ENCODE measurements at places on chromosomes 7 and 10.

DNA sequence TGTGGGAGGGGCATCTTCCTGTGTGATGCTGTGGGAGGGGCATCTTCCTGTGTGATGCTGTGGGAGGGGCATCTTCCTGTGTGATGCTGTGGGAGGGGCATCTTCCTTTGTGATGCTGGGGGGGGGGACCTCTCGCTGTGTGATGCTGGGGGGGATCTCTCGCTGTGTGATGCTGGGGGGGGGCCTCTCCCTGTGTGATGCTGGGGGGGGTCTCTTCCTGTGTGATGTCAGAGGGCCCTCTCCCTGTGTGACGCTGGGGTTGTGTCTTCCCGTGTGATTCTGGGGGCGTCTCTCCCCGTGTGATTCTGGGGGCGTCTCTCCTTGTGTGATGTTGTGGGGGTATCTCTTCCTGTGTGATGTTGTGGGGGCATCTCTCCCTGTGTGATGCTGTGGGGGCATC lies 27.9 kb upstream of the DPYSL4 start:
- DNase-seq, result no peak

GRCh38 chr7:41059796-41060195 lies 643.1 kb downstream of the INHBA start:
- DNase-seq, result no peak

DNA sequence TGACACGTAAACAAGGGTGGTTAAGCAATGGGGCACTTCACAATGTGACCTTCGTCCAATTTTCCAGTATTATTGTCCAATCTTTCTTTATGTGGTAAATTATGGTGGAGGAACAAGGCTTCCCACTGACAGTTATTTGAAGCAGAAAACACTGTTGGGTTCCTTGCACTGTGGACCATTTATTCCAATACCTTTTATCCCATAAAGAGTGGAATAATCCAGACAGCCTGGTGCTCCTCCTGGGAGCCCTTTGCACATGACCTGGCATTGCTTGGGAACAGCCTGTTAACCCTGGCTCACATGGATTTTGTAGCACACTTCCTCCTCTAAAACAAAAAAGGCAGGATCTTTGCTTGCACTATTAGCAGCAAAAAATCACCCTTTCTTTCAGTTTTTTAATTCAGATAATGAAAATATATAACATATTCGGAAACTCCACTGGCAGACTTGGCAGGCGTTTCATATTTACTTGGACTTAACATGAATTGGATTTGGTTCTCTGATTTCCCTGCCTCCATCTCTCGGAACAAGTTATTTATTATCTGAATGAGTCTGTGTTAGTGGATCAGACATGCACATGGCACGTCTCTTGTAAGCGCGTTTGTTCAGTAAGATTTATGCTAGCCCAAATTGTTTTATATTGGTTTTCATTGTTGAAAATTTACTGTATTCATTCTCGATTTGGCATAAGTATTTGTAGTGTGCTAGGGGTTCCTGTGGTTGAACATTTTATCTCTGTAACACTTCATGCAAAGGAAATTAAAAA lies 59.3 kb downstream of the BMPER start:
- no peak for DNase-seq

- no peak for DNase-seq
Observed at GRCh38 chr10:15244635-15245197, 76.2 kb upstream of the NMT2 start.

DNA sequence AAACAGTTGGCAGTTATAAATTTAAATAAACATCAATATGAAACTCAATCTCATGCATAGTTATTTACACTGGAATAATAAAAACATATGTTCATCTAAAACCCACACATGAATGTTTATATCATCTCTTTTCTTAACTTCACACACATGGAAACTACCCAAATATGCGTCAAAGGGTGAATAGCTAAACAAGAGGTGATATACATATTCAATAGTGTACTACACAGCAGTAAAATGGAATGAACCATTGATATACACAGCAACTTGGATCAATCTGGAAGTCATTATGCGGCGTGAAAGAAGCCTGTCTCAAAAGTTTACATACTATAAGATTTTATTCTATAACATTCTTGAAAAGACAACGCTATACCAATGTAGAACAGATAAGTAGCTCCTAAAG lies 282.5 kb upstream of the POM121L12 start:
- no peak for DNase-seq

GRCh38 chr10:102927311-102928010 lies 9.4 kb downstream of the CNNM2 start:
- DNase-seq, result no peak

DNA sequence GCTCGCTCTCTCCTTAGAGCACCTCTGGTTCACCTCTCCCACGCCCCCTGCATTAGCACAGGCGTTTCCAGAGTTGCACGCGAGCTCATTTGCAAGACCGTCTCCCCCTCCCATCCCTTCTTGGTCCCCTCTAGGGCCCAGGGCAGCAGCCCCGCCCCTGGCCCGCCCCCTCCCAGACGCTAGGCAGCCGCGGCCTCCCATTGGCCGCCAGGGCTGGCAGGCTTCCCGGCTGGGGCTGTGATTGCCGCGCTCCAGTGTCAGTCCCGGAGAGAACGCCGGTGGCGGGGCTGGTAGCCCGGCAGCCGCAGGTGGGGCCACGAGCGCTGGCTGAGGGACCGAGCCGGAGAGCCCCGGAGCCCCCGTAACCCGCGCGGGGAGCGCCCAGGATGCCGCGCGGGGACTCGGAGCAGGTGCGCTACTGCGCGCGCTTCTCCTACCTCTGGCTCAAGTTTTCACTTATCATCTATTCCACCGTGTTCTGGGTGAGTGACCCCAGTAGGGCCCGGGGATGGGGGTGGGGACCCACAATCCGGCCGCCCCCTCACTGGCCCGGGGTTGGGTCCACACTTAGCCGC lies at the start of gene TSPAN15:
TSPAN15 (plus strand) TSS at position 257 of the 575 bp plus-strand sequence; CDS start at position 387, 130 bp downstream.
- peak; percentile 38 for DNase-seq

DNA sequence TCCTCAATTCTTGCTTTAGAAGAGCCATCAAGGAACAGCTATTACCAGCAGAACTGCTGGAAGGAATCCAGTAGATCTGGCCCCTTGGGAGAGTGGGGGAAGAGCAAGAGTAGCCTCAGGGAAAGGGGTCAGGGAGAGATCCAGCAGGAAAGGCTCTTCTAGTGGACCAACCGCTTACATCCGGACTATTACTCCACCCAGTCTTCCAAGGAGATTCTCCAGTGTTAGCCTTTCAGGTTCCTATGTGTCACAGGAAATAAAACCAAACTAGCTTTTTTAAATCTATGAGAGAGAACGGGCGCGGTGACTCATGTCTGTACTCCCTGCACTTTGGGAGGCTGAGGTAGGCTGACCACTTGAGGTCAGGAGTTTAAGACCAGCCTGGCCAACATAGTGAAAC lies 34.3 kb downstream of the TET1 start:
- DNase-seq, result no peak

DNA sequence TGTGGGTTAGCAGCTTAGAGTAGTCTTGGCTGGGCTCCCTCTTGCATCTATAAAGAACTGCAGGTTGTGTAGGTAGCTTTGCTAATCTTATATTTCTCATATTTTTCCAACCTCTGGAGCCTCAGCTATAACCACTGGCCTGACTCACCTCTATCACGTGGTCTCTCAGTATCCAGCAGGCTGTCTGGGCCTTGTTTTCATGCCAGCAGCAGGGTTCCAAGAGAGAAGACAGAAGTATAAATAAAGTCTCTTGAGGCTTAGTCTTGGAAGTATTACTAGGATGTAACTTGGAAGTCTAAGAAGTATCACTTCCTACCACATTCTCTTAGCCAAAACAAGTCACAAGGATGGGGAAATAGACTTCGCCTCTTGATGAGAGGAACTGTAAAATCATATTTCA lies 73.3 kb downstream of the WIPF3 start:
- DNase-seq, result no peak

GRCh38 chr7:95509199-95509598 lies 23.5 kb downstream of the ASB4 start:
- DNase-seq, result no peak

DNA sequence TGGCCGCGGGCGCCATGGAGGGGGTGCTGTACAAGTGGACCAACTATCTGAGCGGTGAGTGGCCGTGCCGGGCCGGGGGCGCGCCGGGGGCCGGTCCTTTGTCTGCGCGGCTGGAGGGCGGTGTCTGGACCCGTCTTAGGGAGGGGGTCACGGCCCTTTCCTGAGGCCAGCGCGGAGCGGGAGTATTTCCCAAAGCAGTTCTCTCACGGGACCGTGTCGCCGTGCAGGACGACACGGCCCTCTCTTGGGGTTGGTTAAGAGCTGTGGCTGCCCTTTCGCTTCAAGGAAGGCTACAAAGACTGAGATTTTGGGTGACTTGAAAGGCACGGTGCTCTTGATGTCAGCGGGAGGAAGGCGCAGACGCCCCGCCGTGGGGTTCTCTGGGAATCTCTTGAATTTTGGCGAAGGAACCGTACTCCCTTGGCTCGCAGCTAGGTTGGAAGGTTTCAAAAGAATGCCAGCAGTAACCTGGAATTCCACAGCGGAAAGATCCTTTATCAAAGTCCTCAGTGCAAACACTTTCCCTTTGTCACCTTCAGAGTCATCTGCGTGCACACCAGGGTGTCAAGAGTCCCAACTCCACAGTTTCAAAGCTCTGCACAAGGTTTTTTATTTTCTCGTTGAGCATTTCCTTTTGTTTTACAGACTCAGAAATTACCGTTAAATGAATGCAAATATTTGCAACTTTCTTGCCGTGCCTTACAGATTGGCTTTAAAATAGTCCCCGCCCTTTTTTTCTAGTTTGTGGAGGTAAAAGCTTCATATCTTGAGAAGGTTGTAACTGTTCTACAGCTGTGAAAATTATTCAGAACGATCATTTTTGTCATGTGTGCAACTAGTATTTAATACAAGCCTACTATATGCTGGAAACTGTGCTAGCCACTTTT lies 780 bp downstream of the PLEKHA8 start:
- DNase-seq, result no peak

DNA sequence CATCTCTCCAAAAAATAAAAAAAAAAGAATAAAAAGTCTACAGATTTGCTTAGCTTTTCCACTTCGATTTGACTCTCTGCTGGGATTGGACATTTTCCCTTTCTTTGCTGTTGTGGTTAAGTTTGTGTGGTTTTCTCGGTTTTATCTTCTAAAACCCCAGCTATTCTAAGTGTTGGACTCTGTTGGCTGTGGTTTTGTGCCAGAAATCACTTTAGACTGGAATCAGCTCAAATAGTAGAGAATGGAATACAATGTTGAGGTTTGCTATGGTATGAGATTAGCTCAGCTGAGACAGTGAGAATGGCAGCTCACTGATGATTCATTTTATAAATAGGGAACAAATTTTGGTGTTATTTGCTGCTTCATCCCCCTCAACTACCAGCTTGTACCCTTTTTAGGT lies 116.0 kb downstream of the BUB3 start:
- no peak for DNase-seq

DNA sequence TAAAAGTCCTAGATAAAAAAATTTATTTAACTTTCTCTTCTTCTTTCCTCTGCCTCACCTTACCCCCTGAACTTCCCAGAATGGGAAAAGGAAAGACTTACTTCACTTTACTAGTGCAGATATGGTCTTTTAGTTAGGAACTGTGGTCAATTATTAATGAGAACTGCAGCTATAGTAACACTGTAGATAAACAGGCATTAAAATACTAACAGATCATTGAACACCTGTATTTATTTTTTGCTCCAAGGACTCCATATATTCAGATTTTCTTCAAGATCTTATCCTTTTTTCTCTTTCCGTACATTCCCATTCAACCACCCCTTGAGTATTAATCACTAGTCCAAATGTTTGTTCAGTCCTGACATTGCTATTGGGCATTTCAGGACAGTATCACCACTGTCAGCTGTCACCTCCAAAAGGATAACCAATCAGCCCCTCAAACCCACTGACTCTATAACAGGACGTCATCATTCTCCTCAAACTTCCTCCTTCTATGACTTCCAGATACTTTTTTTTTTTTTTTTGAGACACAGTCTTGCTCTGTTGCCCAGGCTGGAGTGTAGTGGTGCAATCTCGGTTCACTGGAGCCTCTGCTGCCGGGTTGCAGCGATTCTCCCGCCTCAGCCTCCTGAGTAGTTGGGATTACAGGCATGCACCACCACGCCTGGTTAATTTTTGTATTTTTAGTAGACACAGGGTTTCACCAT lies 4.2 kb downstream of the CPVL start:
- no peak for DNase-seq

GRCh38 chr7:155804897-155805825 lies 7.1 kb downstream of the SHH start:
- DNase-seq, result no peak

GRCh38 chr7:48398191-48398590 lies 226.9 kb downstream of the ABCA13 start:
- no peak for DNase-seq

- no peak for DNase-seq
Observed at GRCh38 chr10:118776960-118777359, 22.2 kb upstream of the CACUL1 start.

DNA sequence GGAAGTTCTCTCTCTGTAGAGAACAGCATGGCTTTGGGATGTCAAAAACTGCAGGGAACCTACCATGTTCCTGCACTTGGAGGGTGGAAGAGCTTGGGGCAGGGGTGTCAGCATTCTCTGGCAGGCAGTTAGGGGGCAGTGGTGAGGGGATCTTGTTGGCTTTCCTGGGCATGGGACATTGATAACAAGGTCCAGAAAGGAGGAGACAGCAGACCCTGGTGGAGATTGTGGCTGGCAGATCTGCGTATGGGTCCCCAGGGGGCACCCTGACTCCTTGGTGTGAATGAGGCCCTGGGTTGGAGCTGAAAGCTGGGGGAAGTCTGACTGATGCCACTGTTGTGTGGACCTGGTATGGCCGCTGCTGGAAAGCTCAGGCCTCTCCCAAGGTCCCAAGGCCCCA lies 22.9 kb upstream of the CAMK2B start:
- no peak for DNase-seq

DNA sequence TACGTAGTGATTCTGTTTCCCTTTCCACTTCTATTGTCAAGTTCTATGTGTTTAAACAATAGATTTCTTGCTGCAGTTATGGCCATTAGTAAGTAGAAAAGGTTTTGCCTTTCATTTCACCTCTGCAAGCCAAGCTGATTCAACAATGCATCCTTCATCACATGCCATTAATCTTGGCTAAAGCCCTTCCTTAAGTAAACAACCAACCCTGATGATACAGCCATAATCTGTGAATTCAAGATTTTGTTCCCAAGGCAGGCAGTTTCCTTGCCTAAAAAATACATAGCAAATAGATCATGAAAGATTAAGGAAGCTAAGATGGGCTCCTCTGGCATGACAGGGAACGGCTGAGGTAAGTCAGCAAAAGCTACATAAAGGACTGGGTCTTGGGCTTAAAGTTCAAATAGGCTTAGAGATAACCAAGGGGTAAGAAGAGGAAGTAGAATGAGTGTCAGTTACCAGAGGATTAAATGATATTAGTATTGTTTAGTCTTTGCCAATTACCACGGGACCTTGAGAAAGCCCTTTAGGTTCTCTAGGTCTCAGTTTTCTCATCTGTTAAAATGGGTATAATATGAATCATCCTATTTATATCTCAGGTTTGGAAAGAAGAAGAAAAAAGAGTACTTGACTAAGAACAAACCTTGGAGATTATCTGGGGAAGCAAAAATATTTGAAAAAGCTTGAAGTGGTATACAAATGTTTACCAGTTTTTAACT lies 35.9 kb upstream of the ANK3 start:
- DNase-seq, result no peak

DNA sequence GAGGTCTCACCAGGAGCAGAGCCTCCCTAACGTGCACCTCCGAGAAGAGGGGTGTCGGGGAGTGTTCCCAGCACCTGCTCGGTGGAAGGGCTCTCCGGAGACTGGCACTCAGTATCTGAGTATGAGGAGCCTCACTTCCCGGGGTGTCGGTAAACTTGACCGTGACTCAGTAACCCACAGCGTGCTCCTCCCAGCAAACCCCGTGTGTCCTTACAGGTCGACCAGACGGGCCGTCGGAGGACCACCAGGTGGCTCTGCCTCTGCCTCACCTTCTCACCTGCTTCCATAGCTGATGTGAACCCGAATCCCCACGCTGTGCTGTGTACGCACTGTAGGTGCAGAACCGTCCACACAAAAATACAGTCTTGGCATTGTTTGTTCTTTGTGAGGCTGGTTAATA lies 29.0 kb upstream of the KNDC1 start:
- no peak for DNase-seq

Measured in stimulated activated CD8-positive, alpha-beta memory T cell treated with anti-CD3 and anti-CD28 coated beads, Interleukin-2, amount 100 ng/mL, for 1 hour (primary cell).